ENCODE measurements at places on chromosomes 3 and 15. TPM values are rescaled to one million over a fixed set of nuclear protein-coding genes. Genes with fewer than 3 reads are reported as not detected.

Gene UROC1
- total RNA-seq: not detected

DNA sequence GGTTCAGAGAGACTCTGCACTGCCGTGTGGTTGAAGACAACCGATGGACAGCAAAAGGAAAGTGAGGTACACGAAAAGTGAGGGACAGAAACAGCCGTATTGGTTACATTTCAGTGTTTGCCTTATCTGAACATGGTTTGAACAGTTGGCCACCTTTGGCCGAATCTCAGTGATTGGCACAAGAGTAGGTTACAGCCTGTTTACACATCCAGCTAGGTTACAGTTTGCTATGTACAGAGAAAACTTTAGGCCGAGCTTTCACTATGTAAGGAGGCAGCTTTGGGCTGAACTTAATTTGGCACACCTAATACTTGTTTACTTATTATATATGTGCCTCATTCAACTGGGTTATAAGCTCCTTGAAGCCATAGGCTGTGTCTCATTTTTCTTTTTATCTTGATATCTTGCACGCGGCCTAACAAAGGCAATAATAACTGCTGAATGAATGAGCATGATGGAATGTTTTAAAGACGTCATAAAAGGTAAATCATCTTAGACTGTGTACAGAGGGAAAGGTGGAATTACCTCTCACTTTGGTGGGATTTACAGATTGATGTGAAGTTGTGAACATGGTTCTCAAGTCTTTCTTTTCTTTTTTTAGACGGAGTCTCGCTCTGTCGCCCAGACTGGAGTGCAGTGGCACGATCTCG is 17.2 kb upstream of the GREM1 start:
- DNase-seq: no peak

Gene TICRR
- total RNA-seq: 10.2 TPM

DNA sequence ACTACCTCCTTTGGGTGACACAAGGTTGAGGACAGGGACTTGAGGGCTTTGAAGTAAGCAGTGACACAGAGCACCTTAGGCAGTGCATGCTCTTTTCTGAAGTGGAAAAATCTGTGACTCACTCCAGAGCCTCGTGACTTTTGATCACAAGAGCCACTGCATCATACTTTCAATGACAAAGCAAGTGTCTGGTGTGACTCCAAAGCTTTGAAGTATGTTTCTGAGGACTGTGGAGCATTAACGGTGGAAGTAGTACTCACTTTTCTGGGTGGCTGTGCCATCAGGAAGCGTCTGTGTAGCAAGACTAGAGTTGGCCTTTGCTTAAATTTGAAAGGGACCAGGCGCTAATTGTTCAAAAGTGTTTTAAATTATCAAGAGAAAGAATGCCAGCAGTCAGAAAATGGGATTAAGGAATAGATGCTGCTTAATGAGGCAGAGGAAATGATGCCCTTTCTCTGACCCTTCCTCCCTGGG is 210.7 kb upstream of the TRIM42 start:
- DNase-seq: no peak

GRCh38 chr3:123757281-123757940 is 126.7 kb downstream of the MYLK start:
- no peak for DNase-seq

Gene CHST14
- 40.4 TPM for total RNA-seq

DNA sequence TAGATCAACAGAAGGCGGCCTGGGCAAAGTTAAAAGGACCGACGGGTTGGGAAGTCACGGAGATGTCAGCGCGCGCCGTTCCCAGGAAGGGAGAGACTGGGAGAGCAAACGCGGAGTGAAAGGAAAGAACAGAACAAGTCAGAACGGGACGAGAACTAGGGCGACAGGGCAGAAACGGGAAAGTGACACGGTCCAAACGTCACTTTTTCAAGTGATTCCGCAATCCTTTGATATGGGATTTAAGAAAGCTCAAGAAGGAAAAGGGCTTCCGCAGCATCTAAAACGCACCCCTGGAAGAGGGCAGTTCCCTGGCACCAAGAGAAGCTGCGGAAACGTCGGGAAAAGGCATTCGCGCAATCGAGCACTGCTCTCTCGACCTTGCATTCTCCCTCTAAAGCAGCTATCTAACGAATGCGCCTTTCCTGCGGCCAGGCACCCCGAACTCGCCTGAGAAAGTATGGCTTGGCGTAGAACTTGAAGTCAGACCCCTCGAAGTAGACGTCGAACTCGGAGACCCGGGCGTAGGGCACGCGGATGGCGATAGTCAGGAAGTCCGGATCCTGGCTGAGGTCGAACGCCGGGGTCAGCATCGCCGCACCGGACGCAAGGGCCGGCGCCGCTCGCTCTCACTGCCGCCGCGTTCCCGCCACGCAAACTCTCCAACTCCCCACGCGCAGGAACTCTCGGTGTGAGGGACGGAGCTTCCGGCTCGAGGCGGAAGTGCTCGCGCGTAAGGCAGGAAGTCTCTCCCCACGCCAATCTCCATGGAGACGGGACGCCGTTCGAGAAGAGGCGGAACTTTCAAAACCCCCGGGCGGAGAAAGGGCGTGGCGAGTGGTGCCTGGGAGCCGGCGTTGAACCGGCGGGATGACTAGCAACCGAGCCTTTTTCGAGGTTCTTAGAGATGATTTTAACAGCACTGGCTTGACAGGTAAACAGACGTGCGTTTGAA is at the start of gene SHQ1:
Gene SHQ1 (minus strand): TSS at position 695 of the 952 bp plus-strand sequence. CDS start 105 bp downstream, at position 590.
- peak; percentile 93 for DNase-seq

- DNase-seq: no peak
These were observed 50.8 kb downstream of the LYSMD4 start for GRCh38 chr15:99682455-99682854.

GRCh38 chr3:128068156-128068620 is 16.0 kb downstream of the SEC61A1 start:
- no peak for DNase-seq

DNA sequence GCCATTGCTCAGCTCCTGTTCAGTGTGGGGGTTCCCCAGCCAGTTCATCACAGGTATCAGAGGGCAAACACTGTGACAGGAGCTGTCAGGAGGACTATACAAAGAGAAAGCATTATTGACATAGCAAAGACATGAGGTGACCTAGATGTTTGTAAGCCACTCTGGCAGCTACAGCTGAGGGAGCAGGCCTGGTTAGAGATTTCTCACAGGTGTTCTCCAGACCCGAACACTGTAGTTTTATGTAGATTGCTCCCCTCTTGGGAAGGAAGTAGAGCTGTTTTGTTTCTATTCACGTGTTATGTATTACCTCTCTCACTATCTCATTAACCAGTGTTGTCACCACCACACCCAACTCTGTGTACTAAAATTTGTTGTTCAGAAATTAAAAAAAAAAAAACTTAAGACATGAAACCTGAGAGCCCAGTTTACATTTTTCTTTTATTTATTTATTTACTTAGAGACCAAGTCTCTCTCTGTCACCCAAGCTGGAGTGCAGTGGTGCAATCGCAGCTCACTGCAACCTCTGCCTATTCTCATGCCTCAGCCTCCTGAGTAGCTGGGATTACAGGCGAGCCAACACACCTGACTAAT is 123.7 kb downstream of the RBPMS2 start:
- DNase-seq: no peak

DNA sequence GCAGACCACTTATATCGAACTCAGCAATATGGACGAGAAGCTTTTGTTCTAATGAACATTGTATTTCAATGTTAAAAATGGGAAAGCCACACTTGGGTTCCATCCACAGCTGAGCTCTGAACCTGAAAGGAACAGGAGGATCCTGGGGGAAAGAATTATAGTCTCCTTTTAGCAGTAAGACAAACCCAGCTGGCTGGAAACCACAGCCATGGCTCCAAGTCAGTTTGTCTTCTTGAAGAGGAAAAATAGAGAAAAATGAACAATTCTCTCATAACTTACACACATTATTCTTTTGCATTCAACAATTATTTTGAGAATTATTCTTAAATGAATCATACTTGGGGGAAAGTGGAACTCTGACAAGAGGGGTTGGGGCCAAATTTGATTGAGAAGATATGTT is 149.2 kb upstream of the VEPH1 start:
- no peak for DNase-seq

- no peak for DNase-seq
These were observed 42.5 kb downstream of the CMTM6 start for GRCh38 chr3:32460031-32460749.

DNA sequence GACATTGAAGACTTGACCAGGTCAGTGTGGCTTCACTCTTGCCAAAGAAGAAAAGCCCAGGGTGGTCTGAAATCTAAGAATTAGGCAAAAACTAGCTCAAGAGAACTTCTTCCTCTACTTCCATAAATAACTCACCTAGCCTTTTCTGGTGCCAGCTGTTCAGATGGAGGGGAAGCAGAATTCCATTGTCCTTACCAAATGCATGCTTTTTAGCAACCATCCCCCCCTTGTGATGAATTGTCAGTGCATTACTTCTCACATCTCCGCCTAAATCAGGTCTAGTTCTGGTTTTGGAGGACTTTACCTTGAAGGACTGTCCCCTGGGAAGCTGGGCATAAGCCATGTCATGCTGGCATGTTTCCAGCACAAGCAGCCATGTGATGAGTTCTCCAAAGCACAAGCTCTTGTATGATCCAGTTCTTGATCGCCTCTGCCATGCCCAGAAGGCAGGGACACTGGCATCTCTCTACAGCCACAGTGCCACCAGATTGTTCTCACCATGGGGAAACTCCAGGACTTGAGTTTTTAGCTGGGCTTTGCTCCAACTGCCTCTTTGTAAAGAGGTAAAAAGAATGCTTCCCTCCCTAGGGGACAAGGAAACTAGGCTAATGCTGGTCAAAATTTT is 96.4 kb upstream of the IL12A start:
- no peak for DNase-seq

Gene PIERCE2
- total RNA-seq: 2.2 TPM

- no peak for DNase-seq
These were observed 29.8 kb upstream of the CHL1 start for GRCh38 chr3:166799-167198.

GRCh38 chr15:100111125-100112060 is 230.4 kb downstream of the ADAMTS17 start:
- DNase-seq: peak; percentile 35

DNA sequence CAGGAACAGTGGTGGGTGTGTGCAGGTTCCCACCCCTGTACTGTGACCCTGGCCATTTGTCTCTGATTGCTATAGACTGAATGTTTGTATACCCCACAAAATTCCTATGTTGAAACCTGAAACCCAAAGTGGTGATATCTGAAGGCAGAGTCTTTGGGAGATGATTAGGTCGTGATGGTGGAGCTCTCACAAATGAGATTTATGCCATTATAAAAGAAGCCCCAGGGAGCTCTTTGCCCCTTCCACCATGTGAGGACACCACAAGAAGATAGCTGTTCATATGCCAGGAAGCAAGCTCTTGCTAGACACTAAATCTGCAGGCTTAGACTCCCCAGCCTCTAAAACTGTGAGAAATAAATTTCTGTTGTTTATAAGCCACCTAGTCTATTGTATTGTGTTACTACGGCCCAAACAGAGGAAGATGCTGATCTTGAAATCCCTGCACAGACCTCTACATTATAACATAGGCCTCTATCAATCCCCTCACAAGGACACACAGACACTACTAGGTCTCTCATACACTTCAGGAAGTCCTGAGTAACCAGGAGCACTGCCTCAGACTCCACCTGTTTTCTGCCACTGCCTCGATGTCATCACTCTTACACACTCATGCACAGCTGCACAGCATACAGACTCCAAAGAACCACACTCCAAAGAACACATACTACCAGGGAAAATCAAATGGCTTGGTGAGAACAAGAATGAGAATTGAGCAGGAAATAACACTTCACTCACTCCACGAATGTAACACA is 14.7 kb downstream of the IGSF11 start:
- no peak for DNase-seq

Gene DENND6A
- 41.8 TPM for total RNA-seq

Gene CCR8
- not detected for total RNA-seq

DNA sequence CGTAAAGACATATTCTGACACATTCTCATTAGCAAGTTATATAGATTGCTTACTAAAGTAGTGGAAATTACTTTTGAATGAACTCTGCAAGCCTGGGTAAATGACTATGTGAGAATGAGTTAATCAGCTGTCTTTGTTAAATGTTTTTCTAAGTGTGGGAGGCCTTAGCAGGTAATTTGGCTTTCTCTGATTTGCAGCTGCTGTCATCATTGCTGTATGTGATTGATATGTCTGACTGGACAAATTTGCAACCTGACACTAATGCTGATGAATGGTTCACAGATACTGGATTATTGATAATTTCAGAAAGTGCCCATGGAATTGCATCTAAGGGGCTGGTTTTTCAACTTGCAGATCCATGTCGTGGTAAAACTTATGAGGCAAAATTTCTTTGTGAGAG is 372.2 kb upstream of the SGO1 start:
- no peak for DNase-seq

GRCh38 chr3:42960786-42961185 is 18.3 kb upstream of the GASK1A start:
- no peak for DNase-seq

DNA sequence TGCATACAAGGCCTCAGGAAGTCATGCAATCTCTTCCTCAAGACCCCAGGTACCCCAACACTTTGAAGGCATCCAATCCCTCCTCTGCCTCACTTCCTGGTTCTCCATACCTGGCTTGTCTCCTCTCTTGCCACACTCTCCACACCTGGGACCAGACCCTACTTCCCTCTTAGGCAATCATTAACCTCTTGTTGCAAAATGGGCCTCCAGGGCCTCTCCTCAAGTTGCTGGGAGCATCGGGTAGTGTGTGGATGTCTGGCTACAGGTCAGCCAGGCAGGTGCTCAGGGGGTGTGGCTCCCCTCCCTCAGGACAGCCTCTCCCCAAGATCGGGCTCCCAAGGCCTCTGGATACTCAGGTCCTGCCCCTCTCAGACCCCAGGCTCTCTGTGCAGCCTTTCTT is 8.6 kb downstream of the PLA2G4E start:
- DNase-seq: no peak

DNA sequence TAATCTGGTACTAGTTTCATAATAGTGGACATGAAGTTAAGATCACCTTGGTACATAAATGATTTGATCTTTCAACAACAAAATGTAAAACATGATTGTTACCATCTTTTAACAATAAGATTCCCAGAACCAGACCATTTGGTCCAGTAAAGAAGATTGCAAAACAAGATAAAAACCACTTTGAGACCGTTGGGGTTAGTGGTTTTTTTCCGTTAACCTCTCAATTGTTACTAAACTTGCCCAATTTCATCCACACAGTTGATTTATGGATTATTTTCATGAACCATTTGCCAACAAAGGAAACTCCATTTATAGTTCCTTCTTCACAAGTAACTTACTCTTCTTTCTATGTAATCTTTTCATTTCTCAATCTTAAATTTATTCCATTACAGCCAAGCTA is 53.8 kb downstream of the ATP8B4 start:
- no peak for DNase-seq

Gene OR4F6
- not detected for total RNA-seq

- no peak for DNase-seq
These were observed 189.8 kb upstream of the CNTN4 start for GRCh38 chr3:1908651-1909445.

Gene FGF7
- total RNA-seq: 5.7 TPM

GRCh38 chr3:101685870-101686307 is 629 bp downstream of the RPL24 start:
- DNase-seq: no peak

DNA sequence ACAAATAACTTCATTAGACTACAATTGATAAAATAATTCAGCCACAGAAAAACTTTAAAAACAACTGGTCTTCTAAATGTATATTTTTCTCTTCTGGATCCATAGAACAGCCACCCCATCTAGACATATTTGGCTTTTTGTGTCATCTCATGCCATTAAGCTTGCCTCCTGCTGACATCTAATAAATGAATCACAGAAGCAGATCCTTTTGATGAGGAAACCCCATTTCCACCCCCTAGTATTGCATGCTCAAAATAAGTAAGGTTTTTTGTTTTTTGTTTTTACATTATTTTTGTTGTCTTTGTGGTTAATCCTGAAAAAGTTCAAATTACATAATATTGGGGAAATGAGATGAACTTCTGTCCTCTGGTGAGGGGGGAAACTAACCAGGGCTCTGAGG is 94.8 kb downstream of the DUT start:
- no peak for DNase-seq

Gene FOXL2NB
- not detected for total RNA-seq

Data from mesothelial cell of epicardium (in vitro differentiated cells).